ENCODE measurements at places on chromosomes 7 and 10.
A peak's percentile ranks its signal among the peaks of the same experiment; 100 is the strongest.

GRCh38 chr7:123715198-123715597 is 33.6 kb downstream of the WASL start:
- no peak overlapping the region for H3K27ac ChIP-seq
- H3K27me3 ChIP-seq: no peaks in the 10 kb centered on the region
- DNase-seq: no peak
- no peak overlapping the region for H3K4me3 ChIP-seq

DNA sequence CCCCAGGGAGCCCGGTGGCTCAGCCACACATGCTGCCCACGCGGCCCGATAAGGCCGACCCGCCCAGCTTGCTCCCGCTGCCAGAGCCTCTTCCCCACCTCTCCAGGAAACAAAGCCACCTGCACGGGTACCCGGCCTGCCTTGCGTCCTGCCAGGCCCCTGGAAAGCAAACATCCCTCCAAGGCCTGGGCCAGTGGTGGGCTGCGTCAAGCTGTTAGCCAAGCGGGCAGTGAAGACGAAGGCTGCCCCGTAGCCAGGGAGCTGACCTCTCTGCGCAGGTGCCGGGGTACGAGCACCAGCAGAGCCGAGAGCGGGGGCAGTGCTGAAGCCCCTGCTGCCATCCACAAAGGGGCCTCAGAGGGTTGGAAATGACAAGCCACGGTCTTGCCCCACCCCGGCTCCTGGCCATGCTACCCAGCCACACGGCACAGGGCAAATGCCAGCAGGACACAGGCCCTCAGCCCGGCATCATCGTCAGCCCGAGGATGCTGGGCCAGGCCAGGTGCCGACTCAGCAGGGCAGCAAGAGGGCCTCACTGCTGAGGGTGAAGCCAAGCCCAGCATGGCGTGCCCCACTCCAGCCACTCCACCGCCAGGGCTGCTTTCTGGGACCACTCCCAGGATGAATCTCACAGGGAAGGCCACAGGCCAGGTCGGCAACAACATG is 140.0 kb downstream of the PTPRN2 start:
- H3K36me3 ChIP-seq: no peaks in the 10 kb centered on the region
- H3K27ac ChIP-seq: no peak overlapping the region
- no peak for DNase-seq
- no peaks in the 10 kb centered on the region for H3K4me1 ChIP-seq
- H3K4me3 ChIP-seq: no peak overlapping the region

DNA sequence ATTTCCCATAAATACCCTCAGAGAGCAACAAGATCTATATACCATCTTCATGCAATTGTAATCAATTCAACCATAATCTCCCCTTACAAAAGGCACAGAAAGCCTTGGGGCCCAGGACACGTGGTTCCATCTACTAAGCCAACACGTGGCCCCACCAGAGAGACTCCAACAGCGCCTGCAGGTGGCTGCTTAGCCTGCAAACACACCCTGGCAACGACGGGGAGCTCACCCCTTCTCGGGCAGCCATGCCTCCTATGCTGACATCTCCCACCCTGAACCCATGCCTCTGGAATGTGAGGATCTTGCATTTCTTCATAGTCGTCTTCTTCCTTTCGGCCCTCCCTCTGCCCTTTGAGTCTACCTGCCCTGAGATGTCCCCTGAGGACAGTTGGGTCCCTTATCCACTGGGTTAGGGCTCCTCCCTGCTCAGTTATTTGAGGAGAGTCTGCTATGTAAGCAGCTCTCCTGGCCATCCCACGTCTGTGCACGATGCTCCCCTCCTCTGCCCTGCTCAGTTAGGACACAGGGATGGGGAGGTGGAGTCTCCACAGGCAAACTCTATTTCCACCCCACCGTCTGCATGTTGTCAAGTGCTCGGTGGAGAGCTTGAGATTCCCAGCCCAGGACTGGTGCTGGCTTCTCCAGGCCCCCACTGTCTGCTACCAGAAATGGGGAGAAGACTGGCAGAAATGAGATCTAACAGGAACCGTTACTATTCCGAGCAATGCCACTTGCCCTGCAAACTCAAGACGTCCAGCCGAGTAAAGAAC is 36.5 kb downstream of the EBF3 start:
- no peaks in the 10 kb centered on the region for H3K4me1 ChIP-seq
- H3K27ac ChIP-seq: no peak overlapping the region
- H3K36me3 ChIP-seq: no peaks in the 10 kb centered on the region
- peak; percentile 35 for DNase-seq

- no peaks in the 10 kb centered on the region for H3K4me1 ChIP-seq
- no peaks in the 10 kb centered on the region for H3K27me3 ChIP-seq
- no peaks in the 10 kb centered on the region for H3K36me3 ChIP-seq
- DNase-seq: no peak
These were observed 337.5 kb downstream of the RPS24 start for GRCh38 chr10:78371136-78371535.

GRCh38 chr7:142908921-142909890 is 23.7 kb upstream of the TRPV6 start:
- DNase-seq: no peak
- no peak overlapping the region for H3K4me3 ChIP-seq
- H3K4me1 ChIP-seq: no peaks in the 10 kb centered on the region
- no peaks in the 10 kb centered on the region for H3K27me3 ChIP-seq

DNA sequence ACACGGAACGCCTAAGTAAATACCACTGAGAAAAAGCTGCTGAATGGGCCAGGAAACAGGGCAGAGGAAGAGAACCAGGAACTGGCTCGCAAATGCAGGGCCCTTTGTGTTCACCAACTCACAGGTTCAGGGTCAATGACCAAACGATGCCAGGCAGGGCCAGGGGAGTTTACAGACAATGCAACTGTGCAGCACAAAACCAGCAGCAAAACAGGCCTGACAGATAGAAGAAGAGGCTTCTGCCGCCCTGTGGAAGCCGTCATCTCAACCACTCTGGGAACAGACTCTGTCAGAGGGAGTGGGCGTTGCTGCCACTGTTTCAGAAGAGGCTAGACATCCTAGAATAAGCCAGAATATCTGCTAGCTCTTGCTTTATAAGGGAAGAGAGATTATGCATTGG is 117.9 kb downstream of the KMT2E start:
- no peaks in the 10 kb centered on the region for H3K4me1 ChIP-seq
- H3K4me3 ChIP-seq: no peak overlapping the region
- no peak overlapping the region for H3K27ac ChIP-seq
- no peaks in the 10 kb centered on the region for H3K27me3 ChIP-seq
- DNase-seq: no peak

GRCh38 chr7:17069146-17069545 is 187.4 kb upstream of the AGR3 start:
- no peak overlapping the region for H3K4me3 ChIP-seq
- H3K4me1 ChIP-seq: no peaks in the 10 kb centered on the region
- no peak for DNase-seq
- H3K27ac ChIP-seq: no peak overlapping the region

DNA sequence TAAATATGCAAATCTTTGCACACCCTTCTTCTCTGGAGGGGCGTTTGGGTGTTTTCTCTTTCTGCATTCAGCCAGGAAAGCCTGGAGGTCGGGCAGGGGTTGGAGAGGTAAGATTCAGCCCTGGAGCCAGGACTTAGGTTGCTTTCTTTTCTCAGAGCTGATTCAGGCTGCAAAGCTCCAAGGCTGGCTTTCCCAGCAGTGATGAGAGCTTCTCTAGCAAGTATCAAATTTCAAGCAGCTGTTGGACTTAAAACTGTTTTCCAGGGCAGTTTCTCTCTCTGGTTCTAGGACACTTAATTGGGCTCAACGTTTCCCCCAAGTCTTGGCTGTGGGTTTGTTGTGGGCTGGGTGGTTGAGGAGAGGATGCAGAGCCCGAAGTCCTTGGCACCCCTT is 608 bp downstream of the AKR1B10 start:
- H3K27ac ChIP-seq: no peak overlapping the region
- H3K27me3 ChIP-seq: no peaks in the 10 kb centered on the region
- H3K4me1 ChIP-seq: no peaks in the 10 kb centered on the region
- no peak overlapping the region for H3K4me3 ChIP-seq

All from breast epithelium (tissue), 4 donors.